HCT116 (cell line): ENCODE measurements at places on chromosomes 12 and 14.

DNA sequence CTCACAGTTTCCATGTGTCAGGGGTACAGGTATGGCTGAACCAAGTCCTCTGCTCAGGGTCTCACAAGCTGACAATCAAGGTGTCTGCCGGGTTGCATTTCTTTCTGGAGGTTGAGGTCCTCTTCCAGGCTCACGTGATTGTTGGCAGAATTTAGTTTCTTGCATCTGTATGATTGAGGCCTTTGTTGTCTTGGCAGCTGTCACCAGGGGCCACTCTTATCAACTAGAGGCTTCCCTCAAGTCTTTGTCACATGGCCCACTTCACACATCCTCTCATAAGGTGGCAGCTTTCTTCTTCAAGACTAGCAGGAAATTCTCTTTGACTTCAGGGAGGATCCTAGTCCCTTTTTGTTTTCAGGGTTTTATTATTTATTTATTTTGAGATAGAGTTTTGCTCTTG lies 46.0 kb upstream of the FOS start:
- DNase-seq, result no peak

DNA sequence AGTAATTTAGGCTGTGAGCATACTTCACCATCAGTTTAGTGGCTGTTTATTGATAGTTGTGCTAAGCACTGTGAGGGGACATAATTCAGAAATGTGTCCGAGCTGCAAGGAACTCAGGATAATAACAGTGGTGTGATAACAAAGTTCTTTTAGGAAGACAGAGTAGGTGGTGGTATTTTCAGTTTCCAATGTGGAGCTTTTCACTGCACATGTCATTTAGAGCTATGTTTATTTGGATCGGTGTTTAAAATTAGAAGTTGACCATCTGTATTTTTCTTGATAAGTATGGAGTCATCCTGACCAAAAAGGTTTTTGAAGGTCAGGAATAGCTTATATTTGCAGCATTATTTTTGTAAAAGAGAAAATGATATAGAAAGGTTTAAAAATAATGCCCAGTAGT lies 443.5 kb downstream of the TMTC2 start:
- no peak for DNase-seq

- DNase-seq, result no peak
Measured at GRCh38 chr12:102356690-102357089, 123.7 kb downstream of the IGF1 start.

GRCh38 chr12:66596199-66596598 lies 82.7 kb downstream of the GRIP1 start:
- DNase-seq, result no peak

GRCh38 chr14:32366256-32366879 lies 37.3 kb downstream of the AKAP6 start:
- no peak for DNase-seq
